Psoas muscle (tissue), 8 donors: ENCODE measurements at places on chromosomes 5 and 9. TPM values are rescaled to one million over a fixed set of nuclear protein-coding genes. Genes with fewer than 3 reads are reported as not detected.

OLFM1 gene
- polyA plus RNA-seq, result 23.1 TPM

GCNT4 gene
- 3.2 TPM for polyA plus RNA-seq

DNA sequence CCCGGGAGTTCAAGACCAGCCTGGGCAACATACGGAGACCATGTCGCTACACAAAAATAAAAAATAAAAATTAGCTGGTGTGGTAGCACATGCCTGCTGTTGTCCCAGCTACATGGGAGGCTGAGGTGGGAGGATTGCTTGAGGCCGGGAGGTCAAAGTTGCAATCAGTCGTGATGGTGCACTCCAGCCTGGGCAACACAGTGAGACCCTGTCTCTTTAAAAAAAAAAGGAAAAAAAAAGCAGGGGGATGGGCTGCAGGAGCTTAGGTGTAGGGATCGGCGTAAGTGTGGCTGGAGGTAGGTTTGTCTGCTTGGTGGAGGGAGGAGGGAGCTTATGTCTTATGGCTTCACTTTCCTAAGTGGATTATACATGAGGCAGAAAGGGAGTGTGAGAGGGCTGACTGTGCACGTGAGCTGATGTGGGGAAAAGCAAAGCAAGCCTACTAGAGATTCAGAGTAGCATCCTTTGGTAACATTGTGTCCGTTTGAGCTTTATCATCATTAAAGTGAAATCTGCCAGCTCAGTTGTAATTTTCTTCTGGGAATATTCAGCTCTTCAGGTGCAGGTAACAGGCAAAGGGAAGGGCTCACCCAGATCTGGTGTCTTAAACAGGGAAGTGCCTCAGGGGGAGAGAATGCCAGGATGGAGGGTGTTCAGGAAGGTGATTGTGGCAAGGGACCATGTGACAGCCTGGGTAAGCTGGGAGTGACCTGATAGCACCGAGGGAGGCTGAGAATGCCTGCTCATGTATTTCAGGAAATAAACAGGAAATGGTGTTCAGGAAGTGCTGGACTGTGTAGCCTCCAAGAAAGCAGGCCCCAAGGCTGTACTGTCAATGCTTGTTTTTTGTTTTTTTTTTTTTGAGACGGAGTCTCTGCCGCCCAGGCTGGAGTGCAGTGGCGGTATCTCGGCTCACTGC lies 17.6 kb upstream of the SETX start:
- H3K27ac ChIP-seq, result peak overlapping the region; percentile 55
- DNase-seq, result peak; percentile 61
- H3K36me3 ChIP-seq, result peaks cover 3% of the 10 kb centered on the region
- no peak overlapping the region for H3K4me3 ChIP-seq

DNA sequence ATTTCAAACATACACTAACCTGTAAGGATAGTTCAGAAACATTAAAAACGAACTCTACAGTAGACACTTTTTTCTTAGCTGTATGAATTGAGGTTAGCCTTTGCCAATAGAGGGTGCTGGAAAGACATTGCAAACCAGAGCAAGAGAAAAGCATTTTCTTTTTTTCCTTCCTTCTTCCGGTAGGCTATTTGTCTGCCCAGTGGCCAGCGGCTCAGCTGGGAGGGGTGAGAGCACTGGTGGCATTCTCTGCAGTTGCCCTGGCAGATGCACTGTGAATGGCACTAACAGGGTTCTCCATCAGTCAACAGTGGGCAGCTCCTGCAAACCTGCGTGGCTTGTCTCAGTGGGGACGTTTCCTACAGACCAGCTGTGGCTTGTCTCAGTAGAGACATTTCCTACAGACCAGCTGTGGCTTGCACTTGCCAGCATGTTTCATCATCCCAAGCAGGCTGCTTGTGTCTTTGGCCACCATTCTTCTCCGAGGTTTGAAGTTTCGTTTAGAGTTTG lies 984.5 kb upstream of the CDH18 start:
- no peaks in the 10 kb centered on the region for H3K27me3 ChIP-seq
- H3K4me1 ChIP-seq, result no peaks in the 10 kb centered on the region
- H3K36me3 ChIP-seq, result no peaks in the 10 kb centered on the region
- H3K4me3 ChIP-seq, result peak overlapping the region; percentile 41

PCDHB14 gene
- polyA plus RNA-seq, result 0.32 TPM

ACER2 gene
- 0.52 TPM for polyA plus RNA-seq

DNA sequence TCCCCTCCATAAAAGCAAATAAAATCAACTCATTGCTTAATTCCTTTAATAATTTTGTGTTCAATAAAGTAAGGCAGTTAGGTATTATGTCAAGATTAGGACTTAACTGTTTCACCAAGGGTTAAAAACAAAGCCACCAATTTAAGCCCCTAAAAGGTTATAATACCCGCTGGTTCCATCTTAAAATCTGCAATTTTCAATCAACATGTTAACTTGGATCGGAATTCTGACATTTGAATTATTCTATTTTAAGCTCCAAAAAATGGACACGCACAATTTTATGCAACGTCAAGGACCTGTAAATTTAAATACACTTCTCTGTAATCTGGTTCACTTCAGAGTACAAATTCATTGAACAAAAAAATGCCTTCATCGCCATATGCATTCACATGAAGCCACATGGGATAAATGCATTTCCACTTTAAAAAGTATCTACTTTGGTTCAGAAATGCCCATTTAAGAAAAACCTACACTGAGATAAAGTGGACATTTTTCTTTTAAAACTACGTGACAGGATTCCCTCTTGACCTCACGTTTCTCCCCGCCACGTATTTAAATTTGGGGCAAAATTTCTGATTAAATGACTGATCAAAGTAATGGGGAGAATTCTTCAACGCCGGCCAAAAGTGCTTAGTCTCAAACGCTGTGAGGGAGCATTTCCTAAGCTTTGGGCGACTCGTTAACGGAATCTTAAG lies 721 bp downstream of the GIN1 start:
- H3K4me3 ChIP-seq, result peak overlapping the region; percentile 89
- peaks cover 38% of the 10 kb centered on the region for H3K4me1 ChIP-seq
- no peak for DNase-seq

- no peak overlapping the region for H3K27ac ChIP-seq
- H3K4me3 ChIP-seq, result no peak overlapping the region
- DNase-seq, result no peak
- no peaks in the 10 kb centered on the region for H3K4me1 ChIP-seq
These were observed 42.3 kb upstream of the MATR3 start for GRCh38 chr5:139251281-139251687.

DNA sequence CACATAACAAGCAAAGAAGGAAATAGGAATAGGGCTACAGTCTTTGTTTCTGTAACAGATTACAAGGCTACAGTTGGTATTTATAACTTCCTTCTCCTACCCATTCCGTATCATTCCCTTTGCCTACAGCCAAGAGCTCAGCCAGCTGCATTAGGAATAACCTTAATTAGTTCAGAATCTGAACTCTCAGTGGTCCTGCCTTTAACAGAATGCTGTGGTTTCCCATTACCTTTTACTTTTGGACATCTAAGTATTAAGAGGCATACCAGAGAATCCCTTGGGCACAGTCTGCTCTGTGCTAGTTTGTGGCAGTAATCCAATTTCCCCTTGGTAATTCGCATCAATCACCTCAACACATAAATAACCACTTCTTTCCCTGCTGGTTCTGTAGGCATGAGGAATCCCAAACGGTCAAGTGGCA lies 44.2 kb downstream of the PKD2L2 start:
- H3K27me3 ChIP-seq, result no peaks in the 10 kb centered on the region
- H3K27ac ChIP-seq, result no peak overlapping the region
- H3K4me3 ChIP-seq, result no peak overlapping the region

GRCh38 chr5:40962207-40962955 lies 53.1 kb downstream of the C7 start:
- no peaks in the 10 kb centered on the region for H3K4me1 ChIP-seq
- DNase-seq, result no peak
- no peaks in the 10 kb centered on the region for H3K36me3 ChIP-seq
- H3K27ac ChIP-seq, result no peak overlapping the region
- H3K27me3 ChIP-seq, result no peaks in the 10 kb centered on the region

GRCh38 chr5:120886351-120886860 lies 422.3 kb downstream of the PRR16 start:
- no peak overlapping the region for H3K27ac ChIP-seq
- H3K4me3 ChIP-seq, result no peak overlapping the region
- H3K27me3 ChIP-seq, result no peaks in the 10 kb centered on the region
- H3K36me3 ChIP-seq, result no peaks in the 10 kb centered on the region

DNA sequence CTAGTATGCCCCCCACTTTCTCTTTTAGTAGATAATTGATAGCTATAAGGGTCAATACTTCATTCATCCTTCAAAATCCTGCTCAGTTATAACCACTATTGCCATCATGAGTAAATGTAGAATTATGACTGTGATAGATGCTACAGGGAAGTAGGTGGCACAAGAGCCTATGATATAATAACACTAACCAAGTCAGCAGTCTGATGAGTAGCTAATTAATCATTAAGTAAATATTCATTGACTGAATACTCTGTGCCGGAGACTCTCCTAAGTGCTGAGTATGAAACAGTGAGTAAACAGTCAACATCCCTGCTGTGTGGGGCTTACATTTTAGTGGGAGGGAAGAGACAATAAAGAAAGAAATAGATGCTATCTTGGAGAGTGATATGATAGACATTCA lies 430.3 kb upstream of the ZNF462 start:
- H3K4me3 ChIP-seq, result no peak overlapping the region
- H3K4me1 ChIP-seq, result peaks cover 4% of the 10 kb centered on the region
- H3K27me3 ChIP-seq, result no peaks in the 10 kb centered on the region

DNA sequence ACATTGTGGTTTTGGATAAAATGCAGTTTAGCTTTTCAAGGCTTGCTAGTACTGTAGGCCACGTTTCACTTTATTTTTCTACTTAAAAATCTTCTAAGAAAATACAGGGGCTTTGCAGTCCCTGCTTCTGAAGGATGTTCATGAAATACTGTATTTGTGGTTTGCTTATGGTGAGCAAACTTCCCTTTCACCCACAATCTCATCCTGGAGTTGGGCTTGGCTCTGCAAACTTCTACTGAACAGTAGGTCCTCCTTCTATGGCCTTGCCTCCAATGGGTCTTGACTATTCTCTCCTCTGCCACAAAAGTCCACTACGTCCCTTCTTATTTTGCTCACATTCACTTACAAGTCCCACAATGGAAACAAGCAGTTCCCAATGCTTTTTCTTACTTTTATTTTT lies 502.7 kb upstream of the KLF4 start:
- H3K4me1 ChIP-seq, result no peaks in the 10 kb centered on the region
- DNase-seq, result no peak
- no peak overlapping the region for H3K4me3 ChIP-seq
- H3K36me3 ChIP-seq, result no peaks in the 10 kb centered on the region
- H3K27me3 ChIP-seq, result no peaks in the 10 kb centered on the region

- H3K36me3 ChIP-seq, result peaks cover 97% of the 10 kb centered on the region
- no peaks in the 10 kb centered on the region for H3K27me3 ChIP-seq
- H3K4me1 ChIP-seq, result no peaks in the 10 kb centered on the region
- H3K27ac ChIP-seq, result no peak overlapping the region
- DNase-seq, result no peak
These were observed 44.1 kb upstream of the IPPK start for GRCh38 chr9:92714016-92714415.

ARL14EPL gene
- polyA plus RNA-seq, result not detected

PNPLA7 gene
- polyA plus RNA-seq, result 1.2 TPM

- no peaks in the 10 kb centered on the region for H3K27me3 ChIP-seq
- H3K36me3 ChIP-seq, result no peaks in the 10 kb centered on the region
- DNase-seq, result no peak
- H3K4me3 ChIP-seq, result no peak overlapping the region
These were observed 71.1 kb upstream of the LRRTM2 start for GRCh38 chr5:138946241-138946623.
